CD4-positive, CD25-positive, alpha-beta regulatory T cell (primary cell): ENCODE measurements at places on chromosomes 4 and X. TPM values are rescaled to one million over a fixed set of nuclear protein-coding genes. Genes with fewer than 3 reads are reported as not detected.

- no peak overlapping the region for H3K27ac ChIP-seq
- no peaks in the 10 kb centered on the region for H3K36me3 ChIP-seq
- DNase-seq = no peak
- no peaks in the 10 kb centered on the region for H3K27me3 ChIP-seq
- H3K4me3 ChIP-seq = no peak overlapping the region
Observed at GRCh38 chrX:41302370-41302769, 31.6 kb upstream of the DDX3X start.

DNA sequence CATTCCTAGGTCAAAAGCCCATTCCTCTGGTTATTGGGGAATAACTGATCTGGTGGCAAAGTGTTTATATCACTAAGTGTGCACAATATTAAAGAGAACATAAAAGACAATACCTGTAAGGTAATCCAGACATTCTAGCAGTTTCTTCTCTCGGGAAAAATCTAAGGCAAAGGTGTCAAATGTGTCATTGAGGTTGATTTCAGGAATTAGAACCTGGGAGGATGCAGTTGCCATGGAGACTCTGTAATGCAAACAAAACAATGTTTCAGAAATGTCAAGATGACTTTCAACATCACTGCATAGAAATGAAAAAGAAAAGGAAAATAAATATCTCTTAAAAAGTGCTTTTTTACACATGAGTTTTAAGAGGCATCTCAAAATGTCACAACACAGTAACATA is 145.9 kb downstream of the MID1 start:
- H3K27me3 ChIP-seq = no peaks in the 10 kb centered on the region
- no peaks in the 10 kb centered on the region for H3K4me1 ChIP-seq
- H3K36me3 ChIP-seq = no peaks in the 10 kb centered on the region
- no peak for DNase-seq
- no peak overlapping the region for H3K27ac ChIP-seq

GRCh38 chr4:82786828-82787227 is 11.8 kb downstream of the SCD5 start:
- H3K27ac ChIP-seq = no peak overlapping the region
- no peaks in the 10 kb centered on the region for H3K4me1 ChIP-seq
- H3K36me3 ChIP-seq = no peaks in the 10 kb centered on the region
- H3K27me3 ChIP-seq = peaks cover 7% of the 10 kb centered on the region
- no peak for DNase-seq

- H3K27me3 ChIP-seq = no peaks in the 10 kb centered on the region
- no peak for DNase-seq
- H3K4me1 ChIP-seq = no peaks in the 10 kb centered on the region
- no peak overlapping the region for H3K4me3 ChIP-seq
Observed at GRCh38 chr4:176971576-176972115, 178.9 kb upstream of the VEGFC start.

MTMR8 gene
- 7.2 TPM for total RNA-seq

HMGB3 gene
- total RNA-seq = 11.5 TPM

- no peaks in the 10 kb centered on the region for H3K4me1 ChIP-seq
- no peaks in the 10 kb centered on the region for H3K36me3 ChIP-seq
Observed at GRCh38 chrX:117835034-117835433, 281.6 kb downstream of the KLHL13 start.

MAGEA12 gene
- not detected for total RNA-seq

GRCh38 chr4:118968005-118968404 is 79.4 kb downstream of the SYNPO2 start:
- no peak overlapping the region for H3K4me3 ChIP-seq
- H3K27ac ChIP-seq = no peak overlapping the region
- DNase-seq = peak; percentile 52
- no peaks in the 10 kb centered on the region for H3K4me1 ChIP-seq
- H3K36me3 ChIP-seq = no peaks in the 10 kb centered on the region

DNA sequence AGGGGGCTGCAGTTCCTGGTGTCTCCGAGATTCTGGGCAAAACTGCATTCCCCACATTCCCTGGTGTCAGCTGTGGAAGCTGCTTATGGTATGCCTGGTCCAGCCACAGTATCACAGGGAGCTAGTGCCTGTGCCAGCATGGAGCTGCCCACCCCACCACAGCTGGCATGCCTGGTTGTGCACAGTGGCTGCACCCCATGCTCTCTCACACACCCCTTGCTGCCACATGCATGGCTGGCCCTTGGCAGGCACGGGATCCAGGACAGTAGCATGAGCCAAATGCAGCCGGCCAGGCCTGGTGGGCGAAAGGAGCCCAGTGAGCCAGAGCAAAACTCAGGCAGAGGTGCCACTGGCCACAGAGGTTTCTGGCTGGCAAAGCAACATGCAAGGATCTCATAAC is 418.0 kb upstream of the SPOCK3 start:
- no peaks in the 10 kb centered on the region for H3K36me3 ChIP-seq
- H3K4me1 ChIP-seq = no peaks in the 10 kb centered on the region
- H3K27me3 ChIP-seq = no peaks in the 10 kb centered on the region
- no peak overlapping the region for H3K4me3 ChIP-seq
- DNase-seq = no peak

DNA sequence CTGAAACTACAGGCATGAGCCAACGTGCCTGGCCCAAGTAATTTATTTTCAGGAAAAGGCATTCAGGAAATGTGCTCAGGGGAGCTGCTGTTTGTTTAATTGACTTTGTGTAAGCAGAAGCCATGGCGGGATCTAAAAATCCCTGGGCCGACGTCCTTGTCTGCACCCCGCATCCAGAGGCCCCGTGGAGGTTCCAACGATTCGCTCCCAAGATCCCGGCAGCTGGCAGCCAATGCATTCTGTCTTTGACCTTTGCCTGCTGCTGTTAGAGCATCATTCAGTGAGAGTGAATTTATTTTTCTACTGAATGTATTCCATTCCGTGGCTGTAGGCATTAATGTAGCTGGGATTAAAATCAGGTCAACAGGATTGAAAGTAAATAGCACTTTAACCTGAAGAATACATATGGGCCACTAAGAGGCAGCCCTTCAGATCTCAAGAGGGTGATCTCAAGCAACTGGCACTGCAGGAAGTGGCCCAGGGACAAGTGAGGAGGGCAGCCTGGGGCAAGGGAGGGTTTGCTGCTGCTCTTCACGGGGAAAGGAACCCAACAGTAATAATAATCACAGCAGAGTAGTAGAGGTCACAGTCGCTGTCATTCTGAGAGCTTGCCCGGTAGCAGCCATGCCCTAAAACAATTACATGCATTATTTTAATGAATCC is 75.2 kb downstream of the PSAPL1 start:
- DNase-seq = no peak
- H3K27me3 ChIP-seq = no peaks in the 10 kb centered on the region
- no peak overlapping the region for H3K27ac ChIP-seq
- no peaks in the 10 kb centered on the region for H3K4me1 ChIP-seq

MAOA gene
- total RNA-seq = not detected

ACSL1 gene
- 21.0 TPM for total RNA-seq

- peak overlapping the region; percentile 76 for H3K4me3 ChIP-seq
- no peak overlapping the region for H3K27ac ChIP-seq
- no peaks in the 10 kb centered on the region for H3K27me3 ChIP-seq
- no peaks in the 10 kb centered on the region for H3K36me3 ChIP-seq
- DNase-seq = no peak
- H3K4me1 ChIP-seq = peaks cover 9% of the 10 kb centered on the region
Observed at GRCh38 chrX:154749856-154750255, 1.0 kb downstream of the GAB3 start.

GRCh38 chr4:162684998-162685397 is 481.7 kb downstream of the NAF1 start:
- no peaks in the 10 kb centered on the region for H3K36me3 ChIP-seq
- no peak for DNase-seq
- H3K4me3 ChIP-seq = no peak overlapping the region
- no peaks in the 10 kb centered on the region for H3K27me3 ChIP-seq

- no peaks in the 10 kb centered on the region for H3K4me1 ChIP-seq
- no peak overlapping the region for H3K4me3 ChIP-seq
- no peak overlapping the region for H3K27ac ChIP-seq
Observed at GRCh38 chrX:133333154-133333750, 82.0 kb downstream of the GPC4 start.

GRCh38 chrX:44203791-44204190 is 139.7 kb downstream of the EFHC2 start:
- no peaks in the 10 kb centered on the region for H3K4me1 ChIP-seq
- no peaks in the 10 kb centered on the region for H3K36me3 ChIP-seq
- H3K4me3 ChIP-seq = no peak overlapping the region
- no peak for DNase-seq

- H3K27ac ChIP-seq = no peak overlapping the region
- DNase-seq = no peak
- H3K4me1 ChIP-seq = no peaks in the 10 kb centered on the region
- H3K4me3 ChIP-seq = no peak overlapping the region
- no peaks in the 10 kb centered on the region for H3K27me3 ChIP-seq
- H3K36me3 ChIP-seq = no peaks in the 10 kb centered on the region
Observed at GRCh38 chr4:168605411-168605810, 108.6 kb downstream of the PALLD start.

GRCh38 chrX:36640232-36640631 is 367.9 kb upstream of the FAM47C start:
- H3K4me1 ChIP-seq = no peaks in the 10 kb centered on the region
- no peaks in the 10 kb centered on the region for H3K27me3 ChIP-seq
- no peaks in the 10 kb centered on the region for H3K36me3 ChIP-seq
- no peak for DNase-seq
- H3K27ac ChIP-seq = no peak overlapping the region

CFP gene
- total RNA-seq = 13.9 TPM

DNA sequence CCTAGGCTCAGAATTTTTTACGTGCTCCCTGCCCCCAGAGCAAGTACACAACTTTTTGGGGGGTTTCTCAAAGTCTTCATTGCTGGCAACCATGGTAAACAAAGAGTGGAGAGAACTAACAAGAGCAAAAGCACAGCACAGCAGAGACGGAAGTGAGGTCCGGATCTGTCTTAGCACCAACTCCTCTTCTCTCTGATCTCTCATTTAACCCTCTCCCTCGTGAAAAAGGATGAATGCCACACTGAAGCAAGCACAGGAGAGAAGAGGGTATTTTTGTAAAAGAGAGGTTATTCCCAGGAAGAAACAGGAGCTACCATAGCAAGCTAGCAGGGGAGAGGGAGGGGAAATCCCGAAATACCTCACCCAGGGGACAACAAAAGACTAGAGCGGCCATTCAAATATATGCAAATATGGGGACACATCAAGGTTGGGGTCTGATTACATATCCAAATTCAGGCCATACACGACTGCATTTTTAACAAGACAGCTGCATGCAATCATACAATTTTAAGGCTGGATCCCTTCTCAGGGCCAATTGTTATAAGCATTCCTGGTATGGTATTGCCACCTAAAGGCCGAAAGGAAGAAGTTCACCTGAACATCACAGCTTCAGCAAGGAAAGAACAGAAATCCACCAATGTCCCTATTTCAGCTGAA is 46.6 kb downstream of the CD40LG start:
- H3K4me3 ChIP-seq = peak overlapping the region; percentile 77
- DNase-seq = peak; percentile 70
- H3K27ac ChIP-seq = peak overlapping the region; percentile 77

H2BW2 gene
- not detected for total RNA-seq

- peak overlapping the region; percentile 81 for H3K27ac ChIP-seq
- H3K36me3 ChIP-seq = no peaks in the 10 kb centered on the region
- DNase-seq = peak; percentile 66
- no peaks in the 10 kb centered on the region for H3K27me3 ChIP-seq
- peak overlapping the region; percentile 51 for H3K4me3 ChIP-seq
- H3K4me1 ChIP-seq = peaks cover 49% of the 10 kb centered on the region
Observed at GRCh38 chrX:10110984-10111363, 45.8 kb upstream of the CLCN4 start.

CCDC110 gene
- total RNA-seq = not detected

DNA sequence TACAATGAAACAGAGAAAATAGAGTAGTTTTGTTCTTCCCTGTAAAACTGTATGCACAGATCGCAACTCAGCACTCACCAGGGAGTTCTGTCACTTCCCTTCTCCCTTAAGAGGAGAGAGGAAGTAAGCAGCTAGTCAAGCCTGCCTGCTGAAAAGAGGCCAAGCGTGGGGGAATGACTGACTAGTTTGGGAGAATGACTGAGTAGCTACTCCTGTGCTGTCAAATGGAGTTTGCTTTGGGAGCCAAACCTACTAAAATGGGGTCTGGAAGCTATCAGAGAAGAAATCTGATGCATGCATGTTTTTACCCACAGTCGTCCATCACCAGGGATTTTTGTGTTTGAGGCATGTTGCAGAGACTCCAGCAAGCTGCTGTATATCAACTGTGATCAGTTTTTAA is 54.6 kb upstream of the LHFPL1 start:
- no peak overlapping the region for H3K27ac ChIP-seq
- DNase-seq = no peak
- H3K4me1 ChIP-seq = no peaks in the 10 kb centered on the region

DNA sequence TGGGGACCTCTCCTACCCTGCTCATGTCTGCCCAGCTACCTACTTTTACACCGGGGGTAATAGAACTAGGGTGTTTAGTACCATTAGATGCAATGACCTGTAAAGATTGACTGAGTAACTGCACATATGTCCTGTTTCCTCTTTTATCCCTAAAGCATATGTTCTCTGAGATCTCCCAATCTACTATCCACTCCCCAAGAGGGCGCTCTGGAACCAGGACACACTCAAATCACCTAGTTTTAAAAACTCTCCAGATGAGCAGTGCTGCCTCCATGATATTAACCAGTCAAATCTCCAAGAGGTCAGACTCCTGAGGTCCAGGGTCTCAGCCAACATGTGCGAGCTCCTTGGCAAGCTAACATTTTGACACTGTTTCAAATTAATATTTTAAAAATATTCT is 87.0 kb upstream of the TSPAN5 start:
- H3K27me3 ChIP-seq = no peaks in the 10 kb centered on the region
- H3K4me3 ChIP-seq = no peak overlapping the region
- DNase-seq = no peak

DNA sequence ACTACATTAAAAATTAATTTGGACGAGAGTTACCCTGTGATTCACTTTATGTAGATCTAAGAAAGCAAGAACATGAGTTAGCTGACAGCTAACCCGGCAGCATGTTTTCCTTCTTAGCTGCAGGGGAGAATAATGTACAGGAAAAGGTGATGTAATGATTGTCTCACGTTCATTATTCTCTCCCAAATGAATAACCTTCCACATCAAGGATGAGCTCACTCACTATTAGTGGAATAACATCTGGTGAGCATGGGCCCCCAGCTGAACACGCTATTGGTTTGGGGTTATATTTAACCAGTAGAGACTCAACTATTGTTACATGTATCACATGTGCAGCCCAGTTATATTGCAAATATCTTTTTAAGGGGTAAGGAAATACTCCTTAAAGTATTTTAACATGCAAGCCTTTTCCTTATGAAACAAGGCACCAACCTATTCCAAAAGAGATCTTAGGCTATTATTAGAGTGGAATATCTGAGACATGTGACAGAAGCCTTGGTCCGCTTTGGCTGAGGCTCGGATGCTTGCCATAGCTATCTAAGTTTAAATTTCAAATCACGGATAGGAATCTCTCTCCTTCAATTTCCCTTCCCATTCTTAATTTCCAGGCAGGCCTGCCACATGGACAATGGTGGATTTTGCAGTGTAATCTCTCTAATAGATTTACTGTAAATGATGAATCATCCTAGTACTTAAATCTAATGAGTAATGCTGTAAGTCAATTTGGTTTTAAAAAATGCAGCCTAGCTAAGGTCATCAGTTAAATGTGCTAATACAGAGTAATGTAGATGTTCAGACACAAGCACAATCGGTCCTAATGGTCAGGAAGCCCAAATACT is 99.0 kb upstream of the OTUD4 start:
- no peaks in the 10 kb centered on the region for H3K27me3 ChIP-seq
- no peak overlapping the region for H3K27ac ChIP-seq
- H3K36me3 ChIP-seq = no peaks in the 10 kb centered on the region
- no peak for DNase-seq

GRCh38 chrX:120813982-120814381 is 61.7 kb downstream of the CT47B1 start:
- no peaks in the 10 kb centered on the region for H3K4me1 ChIP-seq
- H3K27me3 ChIP-seq = no peaks in the 10 kb centered on the region
- no peaks in the 10 kb centered on the region for H3K36me3 ChIP-seq

ETDA gene
- total RNA-seq = not detected
